ENCODE measurements at places on chromosomes 7 and 10.

DNA sequence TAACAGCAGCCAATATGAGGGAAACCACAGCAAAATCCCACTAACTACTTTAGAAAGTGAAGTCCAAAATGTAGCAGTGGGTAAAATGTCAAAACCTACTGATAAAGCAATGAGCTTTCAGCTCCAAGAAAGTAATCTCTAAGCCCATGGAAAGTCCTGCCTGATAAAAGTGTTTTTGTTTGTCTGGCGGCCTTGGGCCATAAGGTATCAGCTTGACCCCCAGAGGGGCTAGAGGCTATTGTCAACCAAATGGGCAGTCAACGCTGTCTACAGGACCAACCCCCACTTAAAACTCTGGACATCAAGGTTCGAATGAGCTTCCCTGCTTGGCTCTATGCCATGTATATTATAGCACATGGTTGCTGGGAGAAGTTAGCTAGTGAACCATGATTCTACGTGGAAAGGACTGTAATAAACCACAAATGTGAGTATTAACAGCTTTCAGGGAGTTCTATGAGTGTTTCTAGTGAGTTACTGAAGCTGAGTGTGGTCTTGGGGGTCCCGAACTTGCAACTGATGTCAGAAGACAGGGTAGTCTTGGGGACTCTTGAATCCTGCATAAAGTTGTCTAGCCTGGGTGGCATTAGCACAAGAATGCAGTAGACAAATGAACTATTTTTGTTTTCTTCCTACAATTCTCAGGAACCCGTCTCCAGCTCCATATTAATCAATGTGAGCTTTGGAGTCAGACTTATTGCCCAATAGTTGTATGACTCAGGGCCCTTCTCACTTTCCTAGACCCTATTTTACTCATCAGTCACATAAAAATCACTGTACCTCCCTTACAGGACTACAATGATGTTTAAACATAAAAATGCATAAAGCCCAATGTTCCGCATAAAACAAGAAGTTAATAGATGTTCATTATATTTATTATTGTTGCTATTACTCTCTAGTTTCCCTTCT lies 164.9 kb downstream of the DGKI start:
- no peak for DNase-seq

GRCh38 chr10:112465299-112465883 lies 18.4 kb downstream of the VTI1A start:
- DNase-seq, result no peak

DNA sequence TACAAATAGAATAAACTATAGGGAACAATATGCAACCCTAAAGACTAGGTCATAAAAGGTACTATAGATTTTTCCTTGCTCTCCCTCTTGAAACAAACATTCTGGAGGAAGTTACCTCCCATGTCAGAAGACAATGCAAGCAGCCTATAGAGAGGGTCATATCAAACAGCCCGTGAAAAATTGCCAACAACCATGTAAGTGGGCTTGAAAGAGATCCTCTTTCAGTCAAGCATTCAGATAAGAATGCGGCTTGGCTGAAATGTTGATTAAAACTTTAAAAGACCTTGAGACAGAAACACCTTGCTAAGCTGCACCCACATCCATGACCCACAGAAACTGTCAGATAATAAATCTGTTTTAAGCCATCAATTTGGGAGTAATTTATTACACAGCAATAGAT lies 526.6 kb upstream of the GHITM start:
- DNase-seq, result no peak

DNA sequence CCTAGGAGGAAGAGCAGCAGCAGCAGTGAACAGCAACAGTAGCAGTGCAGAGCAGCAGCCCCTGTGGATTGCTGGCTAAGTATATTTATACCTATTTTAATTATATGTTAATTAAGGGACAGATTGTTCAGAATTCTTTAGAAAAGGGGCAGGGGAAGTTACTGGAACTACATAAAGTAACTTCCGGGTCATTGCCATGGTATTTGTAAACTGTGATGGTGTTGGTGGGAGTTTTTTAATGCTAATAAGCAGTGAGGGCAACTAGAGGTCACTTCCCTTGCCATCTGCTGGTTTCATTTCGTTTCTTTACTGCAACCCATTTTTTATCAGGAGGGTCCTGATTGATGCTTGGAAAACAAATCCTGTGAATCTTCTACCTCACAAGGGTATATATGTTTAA lies 229.8 kb upstream of the PODXL start:
- DNase-seq, result no peak

- DNase-seq, result no peak
Observed at GRCh38 chr7:100735730-100736129, 2.3 kb downstream of the ZAN start.

DNA sequence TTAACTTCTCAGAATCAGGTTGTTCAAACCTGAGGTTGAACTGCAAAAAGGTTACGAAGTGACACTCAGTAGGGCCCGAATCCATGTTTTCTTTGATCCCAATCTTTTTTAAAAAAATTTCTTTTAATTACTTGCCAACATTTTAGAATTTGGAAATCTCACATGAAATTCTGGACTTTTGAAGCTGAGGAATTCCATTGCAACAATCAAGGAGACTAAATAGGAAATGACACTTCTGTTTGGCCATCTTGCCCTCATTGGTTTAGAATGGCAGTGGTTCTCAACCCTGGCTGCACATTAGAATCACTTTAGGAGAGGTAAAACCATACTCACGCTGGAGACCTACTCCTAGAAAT lies 471 bp upstream of the TOMM7 start:
- DNase-seq, result no peak

DNA sequence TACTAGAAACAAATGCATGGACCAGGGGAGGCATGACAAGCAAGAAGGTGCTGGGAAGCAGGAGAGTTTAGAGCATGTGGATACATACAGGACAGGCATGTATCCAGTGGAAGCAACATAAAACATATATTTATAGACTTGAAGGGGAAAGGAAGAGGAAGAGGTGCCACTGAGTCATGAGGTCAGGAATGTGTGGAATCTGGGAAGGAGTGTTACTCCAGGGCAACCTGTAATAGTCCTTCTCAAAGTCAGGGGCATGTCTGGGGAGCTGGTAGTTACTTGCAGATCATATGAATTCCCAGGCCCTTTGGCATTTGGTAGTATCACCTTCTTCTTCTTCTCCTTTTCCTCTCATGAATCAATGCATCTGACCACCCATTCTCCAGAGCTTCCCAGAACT lies 246.6 kb downstream of the XPNPEP1 start:
- DNase-seq, result no peak

GRCh38 chr7:92622685-92623084 lies 32.5 kb upstream of the FAM133B start:
- no peak for DNase-seq

- DNase-seq, result no peak
Observed at GRCh38 chr7:121272676-121273075, 56.1 kb upstream of the WNT16 start.

GRCh38 chr7:129150199-129150996 lies 5.9 kb downstream of the TSPAN33 start:
- no peak for DNase-seq

DNA sequence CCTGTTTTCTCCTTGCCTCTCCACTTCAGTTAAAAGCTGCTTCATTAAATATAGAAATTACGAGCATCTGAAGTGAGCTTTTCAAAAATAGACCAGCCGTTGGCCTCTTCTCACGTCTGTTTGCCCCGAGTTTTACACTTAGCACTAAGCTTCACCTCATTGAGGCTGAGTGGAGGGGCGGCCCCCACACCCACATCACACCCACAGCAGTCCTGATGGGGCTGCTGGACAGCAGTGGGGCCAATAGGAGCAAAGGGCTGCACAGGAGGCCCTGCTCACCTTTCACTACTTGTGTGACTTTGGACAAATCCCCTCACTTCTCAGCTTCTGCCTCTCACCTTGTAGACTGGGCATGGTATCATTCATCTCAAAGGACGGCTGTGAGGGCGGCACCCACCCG lies 677.8 kb downstream of the SDK1 start:
- no peak for DNase-seq

DNA sequence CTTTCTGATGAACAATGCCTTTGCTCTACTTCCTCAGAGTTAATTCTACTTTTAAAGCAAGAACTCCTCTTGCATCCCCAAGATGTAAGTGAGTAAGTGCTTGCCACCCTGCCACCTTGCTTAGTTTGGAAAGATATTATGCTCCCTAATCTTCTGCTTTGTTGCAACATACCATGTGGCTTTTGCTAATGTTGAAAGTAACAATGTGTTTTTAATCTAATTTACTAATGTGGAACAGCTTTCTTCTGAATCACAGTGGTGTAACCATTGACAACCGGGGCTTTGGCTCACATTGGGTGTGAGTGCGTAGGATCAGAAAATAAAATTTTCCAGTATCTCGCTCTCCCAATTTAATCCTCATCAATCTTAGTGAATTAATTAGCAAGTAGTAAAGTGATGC lies 254.1 kb upstream of the PTER start:
- no peak for DNase-seq
